ENCODE measurements at places on chromosomes 6 and 20.
A peak's percentile ranks its signal among the peaks of the same experiment; 100 is the strongest.

- no peak for DNase-seq
These were observed 708.9 kb upstream of the CITED2 start for GRCh38 chr6:140083375-140083774.

DNA sequence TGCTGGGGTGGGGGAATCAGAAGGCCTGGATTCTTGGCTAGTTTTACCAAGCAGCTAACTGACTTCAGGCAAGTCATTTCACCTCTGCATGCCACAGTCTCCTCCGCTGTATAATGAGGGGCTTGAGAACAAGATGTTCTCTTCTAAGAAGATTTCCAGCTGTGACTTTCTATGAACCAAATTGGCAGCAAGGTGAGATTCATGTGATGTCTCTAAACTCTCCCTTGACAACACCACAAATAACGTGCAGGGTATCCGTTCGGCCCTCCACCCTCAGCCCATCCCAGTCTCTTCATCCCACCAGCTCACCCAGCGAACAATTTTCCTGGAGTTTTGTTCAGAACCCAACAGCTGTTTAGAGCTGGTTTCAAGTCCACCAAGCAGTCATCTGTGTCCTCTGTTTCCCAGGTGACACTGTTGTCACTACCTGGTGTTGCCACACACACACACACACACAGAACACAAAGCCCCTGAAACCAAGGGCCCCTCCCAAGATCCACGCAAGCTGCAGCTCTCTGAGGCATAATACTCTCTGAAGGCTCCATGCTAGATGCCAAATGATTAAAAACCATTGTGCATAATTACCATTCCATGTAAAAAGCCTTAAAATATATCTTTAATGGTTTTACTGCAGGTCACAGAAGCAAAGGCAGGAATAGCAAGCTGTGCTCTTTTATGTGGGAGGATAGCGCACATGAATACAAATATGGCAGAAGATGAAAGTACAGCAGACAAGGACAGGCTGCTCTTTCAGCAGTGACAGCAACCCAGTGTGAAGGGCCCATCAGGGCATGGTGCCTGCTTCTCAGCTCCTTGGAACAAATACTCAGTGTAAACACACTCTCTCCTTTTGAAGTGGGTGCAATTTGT, 48.2 kb downstream of the ARHGAP18 start:
- no peak for DNase-seq

- no peak for DNase-seq
These were observed 320.2 kb downstream of the MAFB start for GRCh38 chr20:40368876-40369275.

- no peak for DNase-seq
These were observed 545.6 kb downstream of the PKHD1 start for GRCh38 chr6:51541847-51542246.

GRCh38 chr20:59159091-59159490, 4.5 kb upstream of the ZNF831 start:
- no peak for DNase-seq

DNA sequence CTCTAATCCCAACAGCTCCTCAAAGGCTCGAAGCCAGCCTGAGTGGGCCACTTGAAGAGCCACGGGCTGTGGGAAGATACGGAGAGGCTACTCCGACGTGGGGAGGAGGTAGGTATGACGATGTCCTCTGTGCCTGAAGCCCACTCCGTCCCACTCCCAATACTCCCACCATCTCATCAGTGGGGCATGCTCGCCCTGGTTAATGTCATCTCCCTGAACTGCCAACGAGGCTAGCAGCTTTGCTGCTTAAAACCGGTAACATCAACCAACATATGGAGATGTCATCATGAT, 11.1 kb downstream of the NRN1 start:
- no peak for DNase-seq

GRCh38 chr6:27517928-27518787, 45.3 kb upstream of the ZNF184 start:
- no peak for DNase-seq

- DNase-seq, result no peak
These were observed 86.5 kb downstream of the EYA2 start for GRCh38 chr20:46981184-46981583.

GRCh38 chr20:49377326-49377725, 99.5 kb upstream of the ZNFX1 start:
- no peak for DNase-seq

- DNase-seq, result no peak
These were observed 335.8 kb upstream of the QKI start for GRCh38 chr6:163078712-163079111.

- DNase-seq, result no peak
These were observed 2.5 kb downstream of the TULP4 start for GRCh38 chr6:158314737-158315136.

GRCh38 chr6:66326228-66326627, 619.2 kb upstream of the EYS start:
- no peak for DNase-seq

DNA sequence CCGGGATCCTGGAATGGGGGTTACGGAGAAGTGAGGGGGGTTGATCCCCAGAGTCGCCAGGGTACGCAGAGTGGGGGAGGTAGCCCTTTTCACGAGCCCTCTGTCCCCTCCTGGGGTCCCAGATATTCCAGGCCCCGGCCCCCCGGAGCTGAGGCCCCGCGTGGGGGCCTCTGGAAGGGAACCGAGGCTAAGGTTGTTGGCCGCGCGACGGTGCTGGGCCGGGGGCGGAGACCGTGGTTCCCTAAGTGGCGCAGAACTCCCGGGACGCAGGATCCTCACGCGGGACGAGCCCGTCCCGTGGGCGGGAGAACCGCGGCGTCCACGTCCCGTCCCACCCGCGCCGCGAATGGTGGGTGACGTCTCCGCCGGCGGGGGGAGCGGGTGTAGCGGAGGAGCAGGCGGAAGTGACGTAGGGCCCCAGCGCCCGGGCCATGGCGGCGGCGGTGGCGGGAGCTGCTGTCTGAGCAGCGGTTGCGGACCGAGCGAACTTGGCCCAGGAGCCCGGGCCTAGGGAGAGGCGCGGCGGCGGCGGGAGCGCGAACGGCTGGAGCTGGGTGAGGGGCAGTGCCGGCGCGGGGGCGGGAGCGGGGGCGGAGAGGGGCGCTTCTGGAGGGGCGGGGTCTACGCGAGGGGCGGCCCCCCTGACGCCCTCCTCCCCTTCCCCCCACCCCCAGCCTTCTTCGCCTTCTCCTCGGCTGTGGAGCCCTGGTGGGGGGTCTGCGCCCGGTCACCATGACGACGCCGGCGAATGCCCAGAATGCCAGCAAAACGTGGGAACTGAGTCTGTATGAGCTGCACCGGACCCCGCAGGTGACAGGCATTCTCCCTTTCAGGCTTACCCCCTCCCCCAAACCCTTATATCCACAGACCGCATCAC, at the start of gene RING1:
Gene RING1, plus strand, starts transcription at position 410 of the 877 bp plus-strand sequence. Its CDS starts 323 bp downstream, at position 733.
- peak; percentile 67 for DNase-seq

GRCh38 chr6:118253741-118254140, 294.4 kb upstream of the PLN start:
- no peak for DNase-seq

DNA sequence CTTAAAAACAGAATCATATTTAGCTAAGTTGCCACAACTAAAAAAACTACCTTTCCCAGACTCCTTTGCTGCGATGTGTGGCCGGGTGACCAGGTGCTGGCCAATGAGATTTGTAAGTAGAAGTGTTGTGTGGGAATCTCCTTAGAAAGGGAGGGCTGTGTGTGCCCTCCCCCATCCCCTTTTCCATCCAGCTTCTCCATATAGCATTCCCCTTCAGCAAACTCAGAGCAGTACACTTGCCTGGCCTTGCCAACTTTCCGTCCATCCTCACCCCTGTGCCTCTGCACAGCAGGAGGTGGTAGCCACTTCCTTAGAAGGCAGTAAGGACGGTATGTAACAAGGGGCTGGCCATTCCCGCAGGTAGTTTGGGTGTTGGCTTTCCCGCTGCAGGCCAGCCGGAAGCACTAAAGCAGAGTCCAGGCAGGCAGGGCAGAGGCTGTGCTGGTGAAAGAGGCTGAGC, 22.3 kb upstream of the KCNK16 start:
- no peak for DNase-seq

- no peak for DNase-seq
These were observed 19.3 kb downstream of the CCM2L start for GRCh38 chr20:32029561-32029960.

DNA sequence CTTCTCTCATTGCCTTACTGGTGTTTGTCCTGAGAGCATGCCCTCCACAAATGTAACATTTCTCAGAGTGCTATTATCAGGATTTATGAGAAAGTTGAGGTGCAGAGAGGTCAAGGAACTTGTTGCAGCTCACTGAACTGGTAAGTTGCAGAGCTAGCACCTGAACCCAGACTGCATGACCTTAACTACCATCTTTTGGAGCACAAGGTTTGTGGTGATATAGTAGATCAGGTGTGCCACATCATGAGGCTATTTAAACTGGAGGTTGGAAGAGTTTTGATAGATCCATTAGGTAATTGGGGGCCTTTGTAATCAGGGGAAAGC, 112.0 kb upstream of the CITED2 start:
- no peak for DNase-seq

DNA sequence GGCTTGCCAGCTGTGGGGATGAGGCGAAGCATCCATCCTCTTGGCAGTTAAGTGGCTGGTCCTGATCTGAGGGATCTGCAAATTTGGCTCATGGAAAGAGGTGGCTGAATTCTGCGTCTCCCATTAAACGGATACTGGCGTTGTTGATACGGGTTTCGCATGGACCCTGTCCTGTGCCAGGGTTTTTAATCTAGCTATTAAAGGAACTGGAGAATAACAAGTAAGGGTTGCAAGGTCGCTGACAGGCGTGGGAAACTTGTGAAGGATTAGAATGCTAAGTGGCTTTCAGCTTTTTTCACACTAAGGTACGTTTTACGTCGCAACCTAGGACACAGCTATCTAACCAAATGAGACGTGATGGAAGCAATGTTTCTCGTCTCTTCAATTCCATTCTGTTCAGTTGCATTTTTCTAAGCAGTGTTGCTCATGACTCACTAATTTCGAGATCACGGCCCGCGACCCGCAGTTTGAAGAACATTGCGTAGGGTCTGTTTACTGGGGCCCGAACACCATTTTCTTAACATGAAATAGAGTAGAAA, 852 bp downstream of the GMNN start:
- no peak for DNase-seq

- DNase-seq, result no peak
These were observed 28.2 kb upstream of the PLAGL1 start for GRCh38 chr6:144036064-144036834.
